ENCODE measurements at places on chromosomes 1 and 21. TPM values are rescaled to one million over a fixed set of nuclear protein-coding genes. Genes with fewer than 3 reads are reported as not detected.

The FCGR1A gene
- not detected for total RNA-seq

The KCNJ15 gene
- not detected for total RNA-seq

The RRP15 gene
- total RNA-seq, result 30.1 TPM

The CACNA1S gene
- not detected for total RNA-seq

The RGS18 gene
- not detected for total RNA-seq

The PTGFR gene
- total RNA-seq, result 0.38 TPM

The ILDR2 gene
- 1.1 TPM for total RNA-seq

The GPR37L1 gene
- total RNA-seq, result not detected

The CR1 gene
- total RNA-seq, result not detected

The PM20D1 gene
- not detected for total RNA-seq

The NCAM2 gene
- total RNA-seq, result 0.69 TPM

The CFHR4 gene
- not detected for total RNA-seq
